ENCODE measurements at places on chromosomes 13 and 19.
A peak's percentile ranks its signal among the peaks of the same experiment; 100 is the strongest.

- no peak for DNase-seq
These were observed 14.8 kb downstream of the DOCK9 start for GRCh38 chr13:98962901-98963590.

GRCh38 chr13:91101381-91101780, 246.1 kb upstream of the MIR17HG start:
- no peak for DNase-seq

GRCh38 chr19:897442-898039, 4.3 kb downstream of the RNU6-9 start:
- DNase-seq = no peak

GRCh38 chr19:33530842-33531241, 9.3 kb upstream of the PEPD start:
- no peak for DNase-seq

DNA sequence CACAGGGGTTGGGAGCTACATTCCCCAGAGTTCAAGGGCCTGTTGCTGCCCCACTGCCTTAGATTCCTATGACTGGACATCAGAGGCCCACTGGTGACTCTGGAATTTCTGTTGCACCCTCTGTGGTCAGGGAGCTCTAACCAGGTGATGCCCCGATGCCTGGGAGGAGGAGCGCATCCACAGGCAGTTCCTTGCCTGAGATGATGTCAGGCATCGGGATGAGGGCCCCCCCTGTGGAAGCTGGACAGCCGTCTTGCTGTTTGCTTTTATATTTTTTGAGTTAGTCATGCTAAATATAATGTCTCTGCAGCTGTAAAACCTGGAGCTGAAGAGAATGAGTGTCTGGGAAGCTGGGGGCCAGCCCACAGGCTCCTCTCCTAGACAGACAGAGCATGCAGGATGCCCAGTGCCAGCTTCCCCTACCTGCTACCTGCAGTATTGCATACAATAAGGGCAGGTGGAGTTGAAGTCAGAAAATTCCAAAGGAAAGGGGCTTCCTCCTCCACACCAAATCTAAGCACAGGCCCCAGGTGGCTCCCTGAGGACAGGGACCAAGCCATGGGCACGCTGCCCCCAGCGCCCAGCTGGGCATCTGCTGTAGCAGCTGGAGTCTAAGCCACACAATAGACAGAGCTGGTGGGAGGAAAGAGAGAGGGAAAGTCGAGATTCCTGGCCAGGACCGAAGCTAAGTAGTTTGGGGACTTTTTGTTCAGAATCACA, 16.2 kb downstream of the COL4A2 start:
- no peak for DNase-seq

GRCh38 chr13:109007946-109008345, 378.5 kb downstream of the MYO16 start:
- no peak for DNase-seq

DNA sequence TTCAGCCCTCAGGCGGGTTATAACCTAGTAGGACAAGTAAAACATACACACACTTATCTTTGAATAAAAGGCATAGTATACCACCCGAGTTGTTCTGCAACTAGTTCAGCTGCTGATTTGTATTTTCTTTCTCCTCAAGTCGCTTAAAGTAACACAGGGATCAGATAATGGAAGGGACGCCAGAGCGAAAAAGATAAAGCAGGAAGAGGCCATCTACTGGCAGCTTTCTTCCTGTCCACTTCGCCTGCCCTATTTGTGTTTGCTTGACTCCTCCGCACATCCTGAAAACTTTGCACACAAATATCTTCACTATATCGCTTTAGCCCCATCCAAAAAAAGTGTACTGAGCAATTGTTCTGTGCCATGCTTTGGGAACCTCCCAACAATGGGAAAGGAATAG, 238.0 kb upstream of the SOX21 start:
- DNase-seq = no peak

- peak; percentile 10 for DNase-seq
These were observed 1.7 kb upstream of the CADM4 start for GRCh38 chr19:43641333-43641732.

DNA sequence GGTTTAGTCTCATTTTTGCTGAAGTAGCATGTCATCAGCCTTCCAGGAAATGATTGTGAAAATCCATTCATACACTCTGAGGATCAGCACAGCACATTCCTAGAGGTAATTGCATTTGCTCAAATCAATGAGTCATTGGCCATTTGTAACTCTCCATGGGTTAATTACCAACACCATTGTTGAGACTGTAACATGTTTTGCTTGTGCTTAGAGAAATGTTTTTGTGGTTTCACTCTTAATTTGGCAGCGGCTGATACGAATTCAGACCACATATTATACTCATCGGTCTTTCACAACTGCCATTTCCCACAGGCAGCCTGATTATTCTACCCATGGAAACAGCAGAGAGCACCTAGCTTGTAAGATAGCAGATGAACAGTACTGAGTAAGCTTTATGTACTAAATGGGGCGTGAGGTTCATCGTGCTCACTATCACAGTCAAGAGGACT, 110.3 kb downstream of the NHLRC3 start:
- DNase-seq = no peak

DNA sequence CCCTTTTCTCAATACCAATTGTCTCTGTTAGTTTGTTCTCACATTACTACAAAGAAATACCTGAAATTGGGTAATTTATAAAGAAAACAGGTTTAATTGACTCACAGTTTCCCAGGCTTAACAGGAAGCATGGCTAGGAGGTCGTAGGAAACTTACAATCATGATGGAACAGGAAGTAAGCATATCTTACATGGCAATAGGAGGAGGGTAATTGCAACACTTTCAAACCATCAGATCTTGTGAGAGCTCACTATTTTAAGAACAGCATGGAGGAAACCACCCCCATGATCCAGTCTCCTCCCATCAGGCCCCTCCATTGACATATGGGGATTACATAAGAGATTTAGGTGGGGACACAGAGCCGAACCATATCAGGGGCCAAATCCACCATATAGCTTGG, 1210.1 kb upstream of the SPRY2 start:
- DNase-seq = no peak

GRCh38 chr13:50761406-50761805, 82.1 kb downstream of the DLEU7 start:
- DNase-seq = no peak

DNA sequence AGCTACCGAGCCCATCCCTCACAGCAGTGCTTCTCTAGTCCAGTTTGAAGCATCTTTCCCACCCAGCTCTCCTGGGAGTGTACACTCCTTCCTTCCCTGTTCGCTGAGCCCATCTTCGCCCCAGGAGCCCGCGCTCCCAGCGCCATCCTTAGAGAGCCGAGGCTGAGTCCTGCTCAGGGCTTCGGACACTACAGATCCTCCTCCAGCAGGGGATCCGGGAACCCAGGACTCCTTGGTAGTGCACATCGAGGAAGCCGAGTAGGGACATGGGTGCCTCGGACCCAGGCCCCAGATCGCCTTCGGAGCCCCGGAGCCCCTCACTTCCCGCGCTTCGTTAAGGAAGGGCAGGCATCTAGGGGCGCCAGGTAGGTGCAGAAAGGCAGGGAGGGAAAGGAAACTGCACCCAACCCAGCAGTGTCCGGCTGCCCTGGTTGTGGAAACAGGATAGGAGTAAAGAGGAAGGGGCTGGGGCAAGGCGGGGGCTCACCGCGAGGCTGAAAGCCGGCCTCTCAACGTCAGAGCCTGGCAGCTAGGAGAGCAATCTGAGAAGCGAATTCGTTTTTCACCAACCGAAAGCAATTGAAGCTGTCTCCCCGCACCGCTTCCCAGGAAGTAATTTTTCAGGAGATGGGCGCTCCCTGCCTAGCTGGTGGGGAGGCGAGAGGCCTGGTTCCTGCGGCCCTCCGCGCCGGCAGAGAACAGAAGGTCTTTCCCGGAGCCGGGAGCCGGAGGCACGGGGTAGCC, 1.0 kb downstream of the PDX1 start:
- DNase-seq = no peak

- no peak for DNase-seq
These were observed 957 bp downstream of the NUMBL start for GRCh38 chr19:40689339-40690049.

GRCh38 chr13:114019367-114019766, 45.5 kb upstream of the C13orf46 start:
- no peak for DNase-seq

DNA sequence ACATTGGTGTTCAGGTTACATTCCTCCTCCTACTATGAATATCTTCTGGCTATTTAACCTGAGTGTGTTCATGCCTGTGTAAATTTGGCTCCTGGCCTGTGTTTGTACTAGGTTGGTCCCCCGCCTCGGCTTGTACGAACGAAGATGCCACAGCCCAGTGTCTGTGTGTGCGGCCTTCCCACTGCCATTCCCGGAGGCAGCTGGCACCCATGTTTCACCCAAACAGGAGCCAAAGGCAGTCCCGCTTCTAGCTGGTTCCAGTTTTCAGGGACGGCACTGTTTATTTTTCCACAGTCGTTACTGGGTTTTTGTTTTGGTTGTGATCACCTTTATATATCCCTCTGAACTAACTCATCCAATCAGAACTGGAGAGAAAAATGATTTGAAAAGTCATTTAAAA, 102.5 kb upstream of the ZNF536 start:
- no peak for DNase-seq

- DNase-seq = no peak
These were observed 270.3 kb downstream of the MZT1 start for GRCh38 chr13:72457151-72457550.

DNA sequence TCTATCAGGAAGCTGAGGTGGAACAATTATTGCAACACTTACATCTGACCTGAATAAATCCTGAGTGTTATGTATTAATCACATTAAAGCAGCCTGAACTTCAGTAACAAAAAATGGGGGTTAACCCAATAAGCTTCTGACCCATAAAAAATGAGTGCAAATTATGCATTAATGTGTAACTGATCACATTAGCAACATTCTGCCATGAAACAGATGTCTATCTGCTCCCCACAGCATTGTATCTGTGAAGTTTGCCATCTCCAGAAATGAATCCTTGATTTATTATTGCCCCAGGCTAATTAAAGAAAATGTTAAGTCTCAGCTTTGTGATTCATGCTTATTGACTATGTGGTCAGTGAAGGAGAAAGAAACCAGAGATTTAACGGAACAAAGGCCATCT, 304.9 kb downstream of the PCDH20 start:
- no peak for DNase-seq

DNA sequence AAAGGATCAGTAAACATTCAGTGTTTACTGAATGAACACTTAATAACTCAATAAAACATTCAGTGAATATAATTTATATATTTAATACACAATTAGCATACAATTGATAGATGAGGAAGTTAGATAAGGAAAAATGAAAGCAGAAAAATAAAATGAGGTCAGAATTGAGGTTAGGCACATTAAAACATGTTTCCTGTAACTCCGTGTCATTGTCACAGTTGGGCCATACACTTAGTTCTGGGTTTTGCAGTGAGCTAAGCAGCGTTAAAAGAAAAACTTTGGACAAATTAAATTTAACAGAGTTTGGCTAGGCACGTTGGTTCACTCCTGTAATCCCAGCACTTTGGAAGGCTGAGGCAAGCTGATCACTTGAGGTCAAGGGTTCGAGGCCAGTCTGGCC, 71.4 kb downstream of the MIPEP start:
- DNase-seq = no peak

DNA sequence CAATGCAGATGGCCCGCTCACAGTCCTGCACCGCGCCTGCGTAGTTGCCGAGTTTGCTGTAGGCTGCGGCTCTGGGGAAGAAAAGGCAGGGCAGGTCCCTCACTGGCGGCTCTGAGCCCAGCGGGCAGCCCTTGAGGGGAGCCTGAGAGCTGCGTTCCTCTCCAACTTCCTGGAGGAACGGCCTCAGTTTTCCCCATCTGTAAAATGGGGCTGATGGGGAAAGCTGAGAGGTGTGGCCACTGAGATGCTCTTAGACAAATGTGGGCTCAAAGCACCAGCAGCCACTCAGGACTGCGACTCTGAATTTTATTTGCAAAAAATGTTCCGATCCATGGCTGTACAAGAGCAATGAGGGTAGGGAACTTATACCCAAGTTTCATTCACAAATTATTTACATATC, 19.4 kb downstream of the SGTA start:
- DNase-seq = no peak

DNA sequence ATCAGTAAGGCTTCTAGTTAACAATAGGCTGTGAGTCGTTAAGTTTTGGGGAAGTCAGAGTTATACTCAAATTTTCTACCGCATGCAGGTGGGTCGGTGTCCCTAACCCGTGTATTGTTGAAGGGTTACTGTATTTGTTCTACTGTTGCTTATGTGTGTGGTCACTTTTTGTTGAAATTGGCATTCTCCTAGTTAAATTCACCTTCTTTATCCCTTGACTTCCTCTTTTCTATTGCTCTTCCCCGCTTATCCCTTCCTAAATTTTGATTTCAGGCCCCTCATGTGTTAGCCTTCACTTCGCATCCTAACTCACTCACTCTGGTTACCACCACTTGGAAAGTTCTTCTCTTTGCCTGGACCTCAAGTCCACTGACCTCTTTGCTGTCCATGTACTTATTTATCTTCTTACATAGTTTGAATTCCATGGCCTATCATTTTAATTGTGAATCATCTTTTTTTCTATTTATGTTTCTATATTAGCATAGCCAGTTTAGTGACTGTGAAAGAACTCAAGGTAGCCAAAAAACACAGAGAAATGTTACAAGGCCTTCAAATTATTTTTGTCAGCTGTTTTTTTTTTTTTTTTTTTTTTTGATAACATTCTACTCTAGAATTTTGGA, 52.9 kb downstream of the NDFIP2 start:
- no peak for DNase-seq

DNA sequence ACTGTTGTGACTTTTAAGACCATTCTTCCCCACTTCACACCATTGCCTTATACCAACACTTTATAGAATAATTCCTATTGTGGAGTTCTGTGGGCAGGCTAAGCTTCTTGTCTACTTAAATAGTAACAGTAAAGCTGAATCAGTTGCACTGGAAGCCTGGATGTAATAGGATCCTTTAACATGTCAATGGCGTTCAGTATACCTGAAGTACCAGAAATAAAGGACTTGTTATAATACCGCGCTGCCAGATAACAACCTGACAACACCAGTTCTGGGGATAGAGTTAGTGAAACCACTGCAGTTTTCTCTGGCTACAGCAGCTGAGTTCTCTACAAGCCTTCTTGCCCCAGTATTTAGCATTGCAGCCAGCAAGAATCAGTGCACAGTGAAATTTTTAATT, 52.0 kb upstream of the TNFRSF19 start:
- no peak for DNase-seq

DNA sequence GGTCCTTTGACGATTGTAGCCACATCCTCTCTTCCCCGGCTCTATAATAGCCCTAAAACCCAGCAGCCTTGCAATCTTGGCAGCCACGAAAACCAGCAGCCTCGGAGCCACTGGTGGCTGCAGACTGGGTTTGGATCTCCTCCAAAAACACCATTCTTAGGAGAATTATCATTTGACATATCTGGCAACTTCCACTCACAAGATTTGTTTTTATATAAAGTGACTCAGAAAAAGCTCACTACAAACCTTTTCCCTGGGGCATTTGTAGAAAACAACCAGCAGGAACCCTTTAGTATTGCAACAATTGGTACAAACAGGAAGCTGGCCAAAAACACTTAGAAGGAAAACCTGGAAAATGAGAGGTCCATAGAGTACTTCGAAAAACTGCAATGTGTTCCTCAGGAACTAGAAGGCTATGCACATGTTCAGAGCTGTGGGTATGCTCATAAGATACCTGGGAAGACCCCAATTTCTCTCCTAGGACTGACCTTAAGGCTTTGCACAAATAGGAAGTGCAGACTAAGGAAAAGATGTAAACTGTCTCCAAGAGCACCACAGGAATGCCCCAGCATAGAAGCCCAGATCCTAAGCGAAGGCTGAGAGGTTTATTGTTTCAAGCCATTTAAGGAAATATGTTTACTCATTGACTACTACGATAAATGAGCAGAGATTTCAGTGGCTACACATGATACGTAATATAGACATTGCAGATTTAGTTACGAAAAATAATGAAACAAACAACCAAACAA, 71.2 kb downstream of the MYO16 start:
- DNase-seq = peak; percentile 0
